ENCODE measurements at places on chromosomes 13 and 19.

- DNase-seq = no peak
Observed at GRCh38 chr13:99218969-99219368, 18.3 kb downstream of the UBAC2 start.

GRCh38 chr13:73681779-73682178, 452.4 kb downstream of the KLF12 start:
- DNase-seq = no peak

DNA sequence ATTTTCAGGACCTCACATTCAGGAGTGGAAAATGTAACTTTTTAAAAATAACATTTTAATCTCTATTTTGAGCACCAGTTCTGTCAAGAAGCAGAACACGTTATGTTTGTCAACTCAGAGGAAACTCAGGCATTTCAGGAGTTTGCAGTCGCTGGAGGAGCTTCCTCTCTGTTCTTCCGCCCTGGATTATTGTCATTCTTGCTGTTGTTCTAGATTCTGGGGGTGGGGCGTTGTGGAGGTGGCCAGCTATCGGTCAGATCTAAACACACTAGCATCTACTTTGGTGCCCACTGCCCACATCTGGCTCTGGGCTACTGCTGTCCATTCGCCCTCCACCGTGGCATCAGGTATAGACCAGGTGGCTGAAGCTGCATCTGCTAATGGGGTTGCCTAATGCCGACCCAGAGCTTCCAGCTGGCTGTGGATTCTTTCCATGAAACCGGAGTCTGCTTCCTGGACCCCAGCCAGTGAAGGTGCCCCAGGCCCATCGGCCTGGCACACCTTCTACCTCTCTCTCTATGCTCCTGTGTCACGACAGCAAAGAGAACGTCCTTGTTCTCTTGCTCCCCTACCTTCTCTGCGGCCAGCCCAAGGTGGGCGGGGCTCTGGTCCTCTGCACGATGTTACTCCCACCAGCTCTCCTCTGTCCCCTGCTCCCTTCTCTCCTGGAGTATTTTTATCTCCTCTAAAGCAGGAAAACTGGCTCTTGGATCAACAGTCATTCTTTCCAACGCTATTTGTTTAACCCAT, 36.7 kb upstream of the DGKH start:
- no peak for DNase-seq

GRCh38 chr19:52923778-52924593, 758 bp upstream of the ZNF888 start:
- peak; percentile 56 for DNase-seq

GRCh38 chr19:35644987-35645679, 3.0 kb upstream of the COX6B1 start:
- DNase-seq = peak; percentile 92

DNA sequence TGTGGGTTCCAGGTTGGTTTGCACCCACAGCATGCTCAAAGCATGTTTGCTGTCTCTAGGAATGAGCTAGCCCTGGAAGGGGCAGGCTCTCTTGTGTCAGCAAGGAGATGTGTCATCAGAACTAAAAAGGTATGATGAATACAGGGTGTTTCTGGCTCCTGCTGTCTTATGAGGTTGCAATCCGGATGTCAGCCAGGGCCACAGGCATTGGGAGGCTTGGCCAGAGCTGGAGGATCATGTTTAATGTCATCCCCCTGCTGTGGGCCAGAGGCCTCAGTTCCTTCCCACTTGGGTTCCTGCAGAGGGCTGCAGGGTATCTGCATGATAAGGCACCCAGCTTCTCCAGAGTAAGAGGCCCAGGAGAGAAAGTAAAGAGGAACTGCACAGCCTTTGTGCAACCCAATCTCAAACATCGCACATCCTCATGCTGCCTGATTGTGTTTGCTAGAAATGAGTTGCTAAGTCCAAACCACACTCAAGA, 193.6 kb downstream of the COL4A1 start:
- peak; percentile 78 for DNase-seq

GRCh38 chr19:48483301-48483700, 14.1 kb downstream of the CYTH2 start:
- no peak for DNase-seq

DNA sequence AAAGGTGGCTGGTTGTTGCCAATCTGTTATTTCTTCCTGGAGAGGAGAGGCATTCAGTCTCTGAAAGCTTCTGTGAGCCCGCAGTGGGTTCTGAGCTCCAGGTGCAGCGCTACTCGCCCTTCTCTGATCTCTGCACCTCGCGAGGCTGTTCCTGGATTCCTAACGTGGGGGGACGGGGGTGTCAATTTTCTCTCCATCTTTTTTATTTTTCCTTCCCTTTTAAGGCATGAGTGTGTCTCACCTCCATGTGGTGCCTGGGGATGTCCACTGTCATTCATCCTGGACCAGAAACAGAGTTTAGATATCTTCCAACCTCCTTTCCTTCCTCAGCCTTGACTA, 626 bp downstream of the ZNF233 start:
- DNase-seq = no peak

DNA sequence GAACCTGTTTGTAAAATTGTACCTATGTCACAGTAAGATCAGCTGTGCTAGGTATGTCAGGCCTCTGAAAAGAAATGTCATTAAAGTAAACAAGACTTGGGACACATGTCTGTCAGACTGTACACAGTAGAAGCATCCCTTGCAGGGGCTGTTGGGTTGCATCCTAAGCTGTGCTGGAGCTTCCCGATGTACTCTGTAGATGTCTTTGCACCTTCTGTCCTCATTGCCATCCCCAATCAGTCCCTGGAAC, 48.7 kb upstream of the GPR183 start:
- no peak for DNase-seq

GRCh38 chr13:114142640-114143490, 10.4 kb upstream of the RASA3 start:
- DNase-seq = peak; percentile 89

GRCh38 chr19:10936661-10937084, 8.1 kb downstream of the TIMM29 start:
- DNase-seq = peak; percentile 92

GRCh38 chr19:12840091-12841079, 2.1 kb downstream of the MAST1 start:
- DNase-seq = peak; percentile 93

GRCh38 chr13:97583907-97584497, 150.0 kb downstream of the RAP2A start:
- DNase-seq = peak; percentile 12

DNA sequence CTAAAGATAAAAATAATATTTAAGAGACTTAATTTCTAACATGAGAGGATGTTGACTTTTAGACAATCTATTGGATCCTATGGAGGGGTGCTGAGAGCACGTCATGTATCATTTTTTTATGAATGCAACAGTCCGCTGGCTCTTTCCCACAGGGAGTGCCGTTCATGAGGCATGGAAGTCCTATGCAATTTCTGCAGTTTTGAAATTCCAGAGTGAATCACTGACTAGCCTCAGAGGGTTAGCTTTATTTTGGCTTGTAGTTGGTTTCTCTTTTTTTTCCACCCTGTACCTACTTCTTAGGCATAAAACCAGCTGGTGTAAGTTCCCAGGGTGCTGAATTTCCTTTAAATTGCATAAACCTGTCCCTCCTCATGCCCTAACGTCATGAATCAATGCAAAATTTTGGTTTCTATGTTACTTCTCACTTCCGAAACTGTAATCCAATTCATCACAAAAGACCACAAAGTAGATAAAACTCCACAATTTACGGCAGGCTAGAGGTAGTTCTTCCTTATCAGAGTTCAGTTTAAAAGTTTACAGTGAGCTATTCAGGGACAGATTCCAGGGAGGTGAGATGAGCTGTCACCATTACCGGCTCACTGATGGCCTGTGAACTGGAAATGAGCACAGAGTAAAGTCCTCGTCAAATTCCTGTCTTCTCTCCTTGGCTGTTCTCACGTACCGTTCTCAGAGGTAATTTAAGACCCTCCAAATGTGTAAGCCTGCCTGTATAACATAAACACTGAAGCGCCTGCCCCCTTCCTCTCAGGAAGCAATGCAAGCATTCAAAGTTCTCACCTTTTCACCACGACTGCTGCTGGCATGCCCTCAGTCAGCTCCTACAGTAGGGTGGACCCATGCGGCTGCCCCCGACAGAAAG, 216.6 kb upstream of the SLC10A2 start:
- no peak for DNase-seq

DNA sequence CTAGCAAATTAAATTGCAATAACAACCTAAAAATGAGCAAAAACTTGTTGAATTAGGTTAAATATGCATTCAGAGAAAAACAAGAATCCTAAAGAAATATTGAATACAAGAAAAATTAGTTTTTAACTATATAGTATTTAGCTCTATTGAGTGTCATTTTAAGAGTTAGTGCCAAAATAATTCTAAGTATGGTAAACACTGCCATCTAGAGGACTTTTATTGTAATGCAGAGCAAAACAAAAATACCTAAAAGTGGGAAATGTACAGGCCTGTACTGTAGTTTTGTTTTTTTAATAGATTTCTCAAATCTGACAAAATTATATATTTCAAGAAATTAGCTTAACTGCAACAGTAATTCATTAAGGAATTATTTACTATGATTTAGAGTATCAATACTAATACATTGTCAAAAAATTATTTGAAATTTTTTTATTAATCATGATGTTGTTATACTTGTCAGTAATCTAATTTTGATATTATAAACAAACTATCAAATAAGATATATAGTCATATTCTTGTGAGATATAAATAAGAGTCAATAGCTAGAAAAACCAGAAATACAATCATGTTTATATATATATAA, 8.2 kb upstream of the PCDH9 start:
- peak; percentile 68 for DNase-seq

GRCh38 chr19:16470911-16471811, 609 bp downstream of the EPS15L1 start:
- DNase-seq = peak; percentile 65

GRCh38 chr19:28377077-28377476, 835.9 kb downstream of the UQCRFS1 start:
- peak; percentile 35 for DNase-seq

GRCh38 chr19:17184371-17184841, 30.8 kb upstream of the USE1 start:
- peak; percentile 22 for DNase-seq

- DNase-seq = peak; percentile 16
Observed at GRCh38 chr13:98941126-98941525, 36.7 kb downstream of the DOCK9 start.

GRCh38 chr13:20165417-20166257, 4.8 kb upstream of the GJA3 start:
- DNase-seq = no peak

GRCh38 chr13:41019578-41020347, 647 bp upstream of the ELF1 start:
- DNase-seq = no peak

- DNase-seq = no peak
Observed at GRCh38 chr13:73225990-73226389, 167.2 kb downstream of the KLF5 start.

- peak; percentile 52 for DNase-seq
Observed at GRCh38 chr19:8196271-8196927, 12.8 kb upstream of the CERS4 start.

GRCh38 chr13:97259410-97259797, 37.3 kb downstream of the MBNL2 start:
- no peak for DNase-seq

- peak; percentile 78 for DNase-seq
Observed at GRCh38 chr19:6062274-6062673, 48.0 kb downstream of the RFX2 start.

GRCh38 chr13:76523740-76524340, 362.4 kb downstream of the KCTD12 start:
- DNase-seq = no peak

- DNase-seq = no peak
Observed at GRCh38 chr13:71661921-71662320, 205.1 kb downstream of the DACH1 start.

DNA sequence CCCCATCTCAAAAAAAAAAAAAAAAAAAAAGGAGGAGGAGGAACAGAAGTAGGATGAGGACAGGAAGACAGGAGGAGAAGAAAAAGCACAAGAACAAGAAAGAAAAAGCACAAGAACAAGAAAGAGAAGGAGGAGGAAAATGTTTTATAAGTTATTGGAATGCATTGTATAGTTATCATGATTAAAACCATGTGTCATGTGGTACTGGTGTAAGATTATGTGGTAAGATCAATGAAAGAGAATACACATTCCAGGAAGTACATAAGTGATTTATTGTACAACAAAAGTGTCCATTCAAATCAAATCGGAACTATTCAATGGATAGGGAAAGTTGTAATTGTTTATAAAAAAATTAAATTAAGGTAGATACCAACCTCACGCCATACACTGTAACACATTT, 167.7 kb downstream of the MZT1 start:
- no peak for DNase-seq

Measured in hematopoietic multipotent progenitor cell treated with erythropoietin and hydrocortisone succinate and interleukin-3 and kit ligand, for 4 days (in vitro differentiated cells).